Smooth muscle cell of trachea (primary cell): ENCODE measurements at places on chromosomes 11 and 22. TPM values are rescaled to one million over a fixed set of nuclear protein-coding genes. Genes with fewer than 3 reads are reported as not detected.

The INPPL1 gene
- 52.9 and 112 TPM in 2 replicates for total RNA-seq

The TRIM48 gene
- not detected in 2 replicates for total RNA-seq

The ELFN2 gene
- under 0.01 TPM in 1 of 2 replicates, not detected in the other for total RNA-seq

The PDGFD gene
- 0.15 and 0.50 TPM in 2 replicates for total RNA-seq

The PAMR1 gene
- total RNA-seq = 141 and 670 TPM in 2 replicates

The CXCR5 gene
- total RNA-seq = under 0.01 TPM in 1 of 2 replicates, not detected in the other

The SAA4 gene
- total RNA-seq = not detected in 2 replicates

The ASRGL1 gene
- total RNA-seq = 0.33 and 1.0 TPM in 2 replicates

The C11orf58 gene
- total RNA-seq = 185 and 222 TPM in 2 replicates

The OR2AG2 gene
- 0.15 and 0.33 TPM in 2 replicates for total RNA-seq

The GRK2 gene
- 30.8 and 33.2 TPM in 2 replicates for total RNA-seq

The P2RY2 gene
- total RNA-seq = not detected in 2 replicates

The SERPIND1 gene
- total RNA-seq = 0.17 TPM in 1 of 2 replicates, not detected in the other

The TTC36 gene
- 0.15 and 1.3 TPM in 2 replicates for total RNA-seq

The MRGPRX4 gene
- total RNA-seq = not detected in 2 replicates

The PTPRCAP gene
- total RNA-seq = 0.50 and 1.3 TPM in 2 replicates

The RASL10A gene
- not detected in 2 replicates for total RNA-seq

The PRSS23 gene
- total RNA-seq = 197 and 488 TPM in 2 replicates

The TEX54 gene
- total RNA-seq = not detected in 2 replicates

The A4GALT gene
- total RNA-seq = 35.8 and 43.2 TPM in 2 replicates

The OR5A1 gene
- not detected in 2 replicates for total RNA-seq

The CBLIF gene
- not detected in 2 replicates for total RNA-seq

The KCNJ11 gene
- not detected in 2 replicates for total RNA-seq

The PNPLA5 gene
- 0.50 TPM in 1 of 2 replicates, not detected in the other for total RNA-seq

The OR52H1 gene
- 0.17 and 0.73 TPM in 2 replicates for total RNA-seq

The VSIG2 gene
- 0.33 TPM in 1 of 2 replicates, not detected in the other for total RNA-seq

The FGF19 gene
- not detected in 2 replicates for total RNA-seq

The C11orf65 gene
- total RNA-seq = 1.8 and 2.3 TPM in 2 replicates

The NLRX1 gene
- 20.8 and 29.9 TPM in 2 replicates for total RNA-seq

The PIK3IP1 gene
- total RNA-seq = 37.1 and 55.1 TPM in 2 replicates

The LRRC74B gene
- total RNA-seq = under 0.01 TPM in 1 of 2 replicates, not detected in the other

The BRSK2 gene
- 0.99 TPM in 1 of 2 replicates, not detected in the other for total RNA-seq

The SYT13 gene
- total RNA-seq = not detected in 2 replicates

The CDC42EP2 gene
- 33.2 and 47.8 TPM in 2 replicates for total RNA-seq

The TRIM77 gene
- not detected in 2 replicates for total RNA-seq

The FAM76B gene
- total RNA-seq = 20.2 and 28.7 TPM in 2 replicates

The GAS2L1 gene
- total RNA-seq = 11.3 and 15.4 TPM in 2 replicates

The ELF5 gene
- total RNA-seq = not detected in 2 replicates

The DNAJB7 gene
- total RNA-seq = not detected in 2 replicates

The LSP1 gene
- total RNA-seq = 3.2 and 19.0 TPM in 2 replicates

The FAM83F gene
- total RNA-seq = under 0.01 TPM in 1 of 2 replicates, not detected in the other

The APOA4 gene
- not detected in 2 replicates for total RNA-seq

The VSTM5 gene
- total RNA-seq = under 0.01 TPM in 1 of 2 replicates, not detected in the other

The DTX4 gene
- total RNA-seq = 4.4 and 9.3 TPM in 2 replicates

The ST14 gene
- 0.17 TPM in 1 of 2 replicates, not detected in the other for total RNA-seq

The FREY1 gene
- total RNA-seq = 0.44 and 2.3 TPM in 2 replicates

The CCDC157 gene
- total RNA-seq = 2.3 and 4.0 TPM in 2 replicates

The DPP3 gene
- 40.1 and 58.4 TPM in 2 replicates for total RNA-seq

The ADAMTS15 gene
- 35.8 and 46.6 TPM in 2 replicates for total RNA-seq

The RASSF10 gene
- not detected in 2 replicates for total RNA-seq
